ENCODE measurements at places on chromosomes 12 and 14. TPM values are rescaled to one million over a fixed set of nuclear protein-coding genes. Genes with fewer than 3 reads are reported as not detected.

PLEKHH1 gene
- total RNA-seq: 2.3 TPM

ESRRB gene
- not detected for total RNA-seq

OR10G3 gene
- total RNA-seq: not detected

SOAT2 gene
- total RNA-seq: 0.15 TPM

KRT6A gene
- not detected for total RNA-seq

LEMD3 gene
- 34.3 TPM for total RNA-seq

P2RX2 gene
- total RNA-seq: not detected

DLK1 gene
- 0.63 TPM for total RNA-seq

HOXC4 gene
- 0.16 TPM for total RNA-seq

RPL10L gene
- not detected for total RNA-seq

LPAR5 gene
- 5.1 TPM for total RNA-seq

MAX gene
- 134 TPM for total RNA-seq

RASSF3 gene
- 44.2 TPM for total RNA-seq

LAG3 gene
- 71.1 TPM for total RNA-seq

KRT78 gene
- not detected for total RNA-seq

RD3L gene
- total RNA-seq: not detected

RPS6KA5 gene
- 17.3 TPM for total RNA-seq

SLC25A21 gene
- total RNA-seq: not detected

B4GALNT3 gene
- total RNA-seq: 0.87 TPM

TAS2R14 gene
- 1.0 TPM for total RNA-seq
